BJ (cell line): ENCODE measurements at places on chromosomes 16 and 17.

- no peak for DNase-seq
Observed at GRCh38 chr16:996681-997080, 15.1 kb downstream of the SOX8 start.

GRCh38 chr17:28247671-28248555, 71.1 kb upstream of the TMEM97 start:
- no peak for DNase-seq

DNA sequence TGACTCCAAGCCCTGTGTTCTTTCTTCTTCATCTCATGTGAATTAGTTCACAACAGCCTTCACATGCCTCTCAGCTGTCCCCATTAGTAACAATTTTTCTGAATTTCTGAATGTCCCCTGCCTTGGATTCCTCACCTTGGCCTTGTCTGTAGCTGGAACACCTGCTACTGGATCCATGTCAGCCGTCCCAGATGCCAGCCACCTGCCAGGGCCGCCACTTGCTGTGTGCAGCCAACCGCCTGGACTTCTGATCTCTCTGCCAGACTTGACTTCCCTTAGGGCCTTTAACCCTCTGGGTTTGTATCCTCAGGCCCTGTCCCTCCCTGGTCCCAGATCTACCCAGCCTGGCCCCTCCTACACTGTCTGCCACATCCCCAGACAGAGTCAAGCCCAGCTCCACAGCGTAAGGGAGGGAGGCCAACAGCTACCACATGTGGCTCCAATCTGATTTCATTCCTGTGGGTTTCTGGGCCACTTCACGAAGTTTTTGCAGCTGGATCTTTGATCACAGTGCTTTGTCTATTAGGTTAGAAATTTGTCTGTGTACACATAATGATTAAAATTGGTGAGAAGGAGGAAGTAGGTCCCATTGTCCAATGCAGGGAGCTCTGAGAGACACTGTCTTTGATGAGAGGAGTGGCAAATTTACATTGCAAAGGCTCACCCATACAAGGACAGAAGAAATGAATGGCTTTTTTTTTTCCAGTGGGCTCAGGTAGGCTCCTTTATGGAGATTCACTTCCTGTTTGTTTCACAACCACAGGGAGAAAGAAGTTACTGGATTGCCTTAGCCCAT, 15.3 kb downstream of the MPP2 start:
- no peak for DNase-seq

DNA sequence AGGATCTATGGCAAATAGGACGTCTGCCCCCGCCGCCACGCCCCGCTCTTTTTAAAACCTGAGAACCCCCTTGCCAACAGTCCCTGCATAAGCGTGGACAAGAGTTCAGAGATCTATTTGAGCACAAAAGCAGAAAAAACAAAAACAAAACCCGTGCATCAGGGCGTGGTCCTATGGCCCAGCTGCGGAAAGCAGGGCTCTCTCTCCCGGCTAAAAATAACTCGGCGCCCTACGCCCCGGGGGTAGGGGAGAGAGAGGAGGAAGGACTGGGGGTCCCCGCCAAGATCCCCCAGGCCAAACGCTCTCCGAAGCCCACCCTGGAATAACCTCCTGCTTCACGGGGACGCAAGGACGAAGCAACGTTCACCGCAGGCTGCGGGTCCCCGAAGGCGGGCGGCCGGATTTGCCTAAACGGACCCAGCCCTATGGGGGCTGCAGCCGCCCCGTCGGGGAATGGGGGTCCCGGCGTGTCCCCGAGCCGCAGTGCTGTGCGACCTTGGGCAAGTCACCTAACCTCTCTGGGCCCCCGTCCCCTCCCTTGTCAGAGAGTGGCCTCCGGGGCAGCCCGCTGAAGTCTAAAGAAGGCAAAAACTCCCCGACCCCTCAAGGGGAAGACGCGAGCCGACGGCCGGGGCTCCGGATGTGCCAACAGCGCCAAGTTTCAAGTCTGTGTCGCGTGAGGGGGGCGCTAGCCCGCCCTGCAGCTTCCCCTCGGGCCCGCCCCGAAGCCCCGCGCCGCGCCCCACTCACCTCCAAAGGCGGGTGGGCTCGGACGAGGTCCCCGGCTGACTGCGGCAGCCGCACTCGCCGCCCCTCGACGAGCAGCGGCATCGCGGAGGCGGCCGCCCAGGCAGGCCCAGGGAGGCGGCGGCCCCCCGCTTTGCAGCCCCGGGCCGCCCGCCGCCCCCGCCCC, 477 bp downstream of the NTAN1 start:
- no peak for DNase-seq

DNA sequence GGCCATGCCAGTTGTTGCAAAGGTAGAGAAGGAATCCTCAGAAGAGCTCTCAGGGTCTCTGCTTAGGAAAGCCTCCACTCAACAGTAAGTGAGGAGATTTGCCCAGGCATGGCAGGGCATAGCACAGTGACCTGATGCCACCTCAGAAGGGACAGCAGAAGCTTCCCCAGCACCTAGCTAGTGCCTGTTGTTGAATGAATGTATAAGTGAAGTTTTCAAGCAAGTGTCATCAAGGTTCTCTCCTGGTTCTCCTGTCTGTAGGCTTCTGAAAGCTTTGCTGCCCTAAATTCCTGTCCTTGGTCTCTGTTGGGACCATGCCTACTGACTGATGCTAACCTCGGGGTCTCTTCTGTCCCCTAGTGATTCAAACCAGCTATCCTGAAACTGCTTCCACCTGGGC, 114.9 kb upstream of the TBX2 start:
- no peak for DNase-seq

DNA sequence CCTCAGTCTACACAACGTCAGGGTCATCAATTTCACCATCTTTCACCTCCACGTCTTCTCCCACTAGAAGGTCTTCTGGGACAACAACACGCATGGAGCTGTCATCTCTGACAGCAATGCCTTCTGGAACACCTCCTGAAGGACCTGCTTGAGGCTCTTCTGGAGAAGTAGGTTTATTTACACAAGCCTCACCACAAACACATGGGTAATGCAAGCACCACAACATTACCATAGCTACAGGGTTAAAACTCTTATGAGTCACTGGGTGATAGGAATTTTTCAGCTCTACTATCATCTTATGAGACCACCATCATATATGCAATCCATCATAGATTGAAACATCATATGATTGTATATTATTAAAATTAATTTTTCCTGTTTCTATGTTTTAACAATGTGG, 215.4 kb downstream of the CHD9NB start:
- DNase-seq = no peak

DNA sequence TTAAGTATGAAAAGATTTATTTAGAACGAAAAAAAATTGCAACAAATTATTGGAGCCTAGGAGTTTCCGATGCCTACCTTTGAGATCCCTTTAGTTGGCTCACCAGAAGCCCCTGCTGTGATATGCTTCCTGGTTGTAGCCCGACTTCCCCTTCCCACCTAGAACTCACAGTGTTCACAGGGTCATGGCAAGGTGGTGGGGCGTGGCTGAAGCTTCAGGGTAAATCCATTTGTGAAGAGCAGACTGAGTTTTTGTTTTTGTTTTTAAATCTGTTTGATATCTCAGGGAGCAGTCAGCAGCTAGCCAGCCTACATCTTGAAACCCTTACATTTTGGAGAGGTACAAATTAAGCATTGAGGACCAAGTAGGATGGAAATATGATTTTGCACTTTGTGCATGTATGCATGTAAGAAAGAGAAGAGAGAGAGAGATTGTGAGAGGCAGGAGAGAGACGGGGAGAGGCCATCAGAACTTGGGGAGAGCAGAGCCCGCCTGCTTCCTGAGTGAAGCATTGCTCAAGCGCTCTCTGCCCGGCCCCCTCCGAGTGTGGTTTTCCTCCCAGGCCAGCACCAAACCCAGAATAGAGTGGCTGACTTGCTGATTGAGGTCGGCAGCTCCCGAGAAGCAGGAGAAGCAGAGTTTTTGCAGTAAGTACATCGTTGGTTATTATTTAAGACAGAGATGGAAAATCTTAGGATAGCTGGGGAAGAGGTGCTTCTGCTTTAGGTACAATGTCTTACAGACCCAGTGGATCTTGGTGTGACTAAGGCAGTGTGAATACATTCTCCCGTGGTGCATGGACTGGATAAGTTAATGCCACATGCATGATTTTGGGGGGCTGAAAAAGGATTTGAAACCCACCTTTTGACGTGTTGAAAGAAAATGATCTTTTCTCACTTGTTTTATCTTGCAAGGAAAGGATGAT, 64.2 kb downstream of the SPECC1 start:
- no peak for DNase-seq

GRCh38 chr17:21272250-21272649, 12.3 kb upstream of the MAP2K3 start:
- no peak for DNase-seq

- no peak for DNase-seq
Observed at GRCh38 chr16:11907160-11907970, 8.4 kb downstream of the GSPT1 start.

DNA sequence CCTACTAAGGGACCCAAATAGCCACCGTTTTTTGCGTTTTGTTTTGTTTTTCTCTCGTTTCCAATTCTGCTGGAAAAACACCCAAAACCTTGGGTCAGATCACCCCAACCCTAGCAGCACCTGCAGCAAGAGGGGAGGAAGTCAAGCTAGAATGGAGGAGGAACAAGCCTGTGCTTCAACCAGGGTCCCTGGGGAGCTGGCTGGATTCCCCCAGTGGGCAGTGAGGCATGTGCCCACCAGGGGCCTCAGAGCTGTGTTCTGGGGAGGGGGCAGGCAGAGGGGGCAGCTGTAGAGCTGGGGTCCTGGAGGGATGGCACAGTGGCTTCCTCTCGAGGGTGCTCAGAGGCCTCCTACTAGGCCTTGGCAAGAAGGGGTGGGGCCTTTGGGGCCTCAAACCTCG, 6.5 kb downstream of the CD79B start:
- no peak for DNase-seq

GRCh38 chr17:39782481-39782880, 44.7 kb downstream of the GRB7 start:
- no peak for DNase-seq

- no peak for DNase-seq
Observed at GRCh38 chr16:11117576-11118211, 138.3 kb downstream of the SOCS1 start.

GRCh38 chr17:68184141-68184571, 63.7 kb upstream of the AMZ2 start:
- no peak for DNase-seq

GRCh38 chr16:88886845-88887521, 20.5 kb upstream of the PABPN1L start:
- no peak for DNase-seq

DNA sequence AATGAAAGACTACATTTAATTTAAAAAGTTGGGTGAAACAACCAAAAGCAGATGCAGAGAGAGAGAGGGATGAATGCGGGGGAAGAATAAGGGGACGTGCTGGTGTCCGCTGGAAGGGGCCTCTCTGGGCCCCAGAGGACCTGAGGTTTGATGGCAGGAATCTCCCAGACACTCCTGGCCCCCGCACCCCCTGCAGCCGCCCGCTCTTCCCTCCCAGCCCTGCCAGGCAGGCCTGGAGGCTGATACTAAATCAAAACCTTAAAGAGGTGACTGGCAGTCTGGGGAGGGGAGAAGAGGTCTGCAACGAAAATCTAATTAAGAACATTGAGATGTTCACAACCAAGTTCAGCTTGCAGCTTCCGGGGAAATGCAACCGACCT, 2.4 kb downstream of the FOXL1 start:
- DNase-seq = no peak

DNA sequence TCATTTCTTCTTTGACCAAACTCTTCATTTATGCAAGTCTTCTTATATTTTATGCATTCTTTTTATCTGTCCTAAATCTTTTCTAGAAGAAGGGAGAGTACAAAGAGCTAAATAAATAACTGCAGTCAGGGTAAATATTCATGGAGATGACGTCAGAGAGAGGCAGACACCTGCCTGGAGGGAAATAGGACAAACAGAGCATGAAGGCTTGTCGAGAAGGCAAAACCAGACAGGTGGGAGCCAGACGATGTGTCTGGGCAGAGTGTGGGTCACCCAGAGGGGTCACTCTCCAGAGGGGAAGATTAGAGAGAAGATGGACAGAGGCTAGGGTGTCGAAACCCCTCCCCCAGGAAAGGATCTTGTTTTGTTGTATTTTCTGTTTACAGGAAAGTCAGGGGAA, 78.3 kb upstream of the RPL38 start:
- no peak for DNase-seq

GRCh38 chr17:63928966-63929695, 3.0 kb downstream of the CD79B start:
- no peak for DNase-seq
